ENCODE measurements at places on chromosomes 7 and 10.

- no peak for DNase-seq
Observed at GRCh38 chr7:143367972-143368371, 5.5 kb upstream of the FAM131B start.

- no peak for DNase-seq
Observed at GRCh38 chr10:44343843-44344242, 41.1 kb downstream of the CXCL12 start.

GRCh38 chr7:29839921-29840320 is 33.6 kb downstream of the WIPF3 start:
- no peak for DNase-seq

- DNase-seq = no peak
Observed at GRCh38 chr10:100968863-100969186, 479 bp upstream of the SEMA4G start.

- DNase-seq = no peak
Observed at GRCh38 chr7:79051915-79052314, 401.6 kb downstream of the MAGI2 start.
